CD8-positive, alpha-beta memory T cell (primary cell): ENCODE measurements at places on chromosomes 2 and 18.
A peak's percentile ranks its signal among the peaks of the same experiment; 100 is the strongest.

GRCh38 chr2:218230882-218231281 is 13.9 kb downstream of the ARPC2 start:
- H3K27ac ChIP-seq = peak overlapping the region; percentile 17
- peaks cover 49% of the 10 kb centered on the region for H3K4me1 ChIP-seq
- peak; percentile 38 for DNase-seq

- H3K27ac ChIP-seq = no peak overlapping the region
- H3K4me3 ChIP-seq = no peak overlapping the region
- no peak for DNase-seq
Observed at GRCh38 chr2:228763379-228763981, 507.6 kb downstream of the PID1 start.

- H3K27ac ChIP-seq = no peak overlapping the region
- no peaks in the 10 kb centered on the region for H3K36me3 ChIP-seq
- H3K4me3 ChIP-seq = no peak overlapping the region
- no peak for DNase-seq
- no peaks in the 10 kb centered on the region for H3K4me1 ChIP-seq
- no peaks in the 10 kb centered on the region for H3K27me3 ChIP-seq
Observed at GRCh38 chr18:57837917-57838548, 34.9 kb upstream of the ATP8B1 start.

DNA sequence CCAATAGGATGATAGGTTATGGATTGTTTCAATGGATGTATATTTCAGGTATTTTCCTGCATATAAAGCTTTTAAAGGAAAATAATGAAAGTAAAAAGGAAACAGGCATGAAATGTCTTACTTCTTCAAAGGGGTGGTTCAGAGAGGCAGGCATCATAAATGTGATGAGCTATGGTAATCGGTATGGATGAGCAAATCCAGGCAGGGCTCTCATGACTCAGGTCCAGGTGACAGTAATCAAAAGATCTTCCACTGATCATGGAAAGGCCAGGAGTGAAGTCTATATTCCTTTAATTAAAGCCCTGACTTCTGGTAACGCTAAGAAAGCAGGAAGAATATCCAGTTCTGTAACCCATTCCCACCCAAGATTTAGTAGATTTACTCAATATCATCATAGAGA is 48.7 kb upstream of the RGPD4 start:
- no peak for DNase-seq
- no peak overlapping the region for H3K27ac ChIP-seq
- no peak overlapping the region for H3K4me3 ChIP-seq
- no peaks in the 10 kb centered on the region for H3K36me3 ChIP-seq
- no peaks in the 10 kb centered on the region for H3K4me1 ChIP-seq

- H3K27ac ChIP-seq = peak overlapping the region; percentile 40
- peaks cover 94% of the 10 kb centered on the region for H3K4me1 ChIP-seq
- DNase-seq = peak; percentile 86
- H3K36me3 ChIP-seq = peaks cover 42% of the 10 kb centered on the region
- no peaks in the 10 kb centered on the region for H3K27me3 ChIP-seq
Observed at GRCh38 chr2:157413326-157414035, 30.4 kb downstream of the CYTIP start.

GRCh38 chr18:50494569-50494968 is 65.3 kb upstream of the MAPK4 start:
- H3K27ac ChIP-seq = no peak overlapping the region
- DNase-seq = no peak
- H3K27me3 ChIP-seq = no peaks in the 10 kb centered on the region

DNA sequence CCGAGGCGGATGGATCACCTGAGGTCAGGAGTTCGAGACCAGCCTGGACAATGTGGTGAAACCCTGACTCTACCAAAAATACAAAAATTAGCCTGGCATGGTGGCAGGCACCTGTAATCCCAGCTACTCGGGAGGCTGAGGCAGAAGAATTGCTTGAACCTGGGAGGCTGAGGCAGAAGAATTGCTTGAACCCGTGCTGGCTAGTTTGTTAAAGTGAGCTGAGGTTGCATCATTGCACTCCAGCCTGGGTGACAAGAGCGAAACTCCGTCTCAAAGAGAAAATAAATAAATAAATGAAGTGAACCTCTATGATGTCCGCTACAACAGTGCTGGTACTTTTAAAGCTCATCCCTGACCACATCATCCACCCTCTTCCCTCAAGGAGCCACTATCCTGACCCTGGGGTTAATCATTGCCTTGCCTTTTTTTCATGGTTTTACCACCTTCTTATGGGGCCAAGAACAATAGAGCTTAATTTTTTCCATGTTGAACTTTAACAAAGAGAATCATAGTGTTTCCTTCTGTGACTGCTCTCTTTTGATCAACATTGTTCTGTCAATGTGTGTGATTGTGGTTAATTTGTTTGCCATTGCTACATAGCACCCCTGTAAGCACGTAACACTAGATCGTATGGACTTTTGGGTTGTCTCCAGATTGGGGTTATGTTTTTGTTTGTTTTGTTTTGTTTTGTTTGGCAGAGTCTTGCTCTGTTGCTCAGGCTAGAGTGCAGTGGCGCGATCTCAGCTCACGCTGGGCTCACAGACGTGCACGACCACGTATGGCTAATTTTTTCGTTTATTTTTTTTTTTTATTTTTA is 17.1 kb upstream of the ATRAID start:
- H3K36me3 ChIP-seq = no peaks in the 10 kb centered on the region
- no peak for DNase-seq
- H3K4me1 ChIP-seq = no peaks in the 10 kb centered on the region
- H3K27me3 ChIP-seq = no peaks in the 10 kb centered on the region
- H3K4me3 ChIP-seq = no peak overlapping the region

DNA sequence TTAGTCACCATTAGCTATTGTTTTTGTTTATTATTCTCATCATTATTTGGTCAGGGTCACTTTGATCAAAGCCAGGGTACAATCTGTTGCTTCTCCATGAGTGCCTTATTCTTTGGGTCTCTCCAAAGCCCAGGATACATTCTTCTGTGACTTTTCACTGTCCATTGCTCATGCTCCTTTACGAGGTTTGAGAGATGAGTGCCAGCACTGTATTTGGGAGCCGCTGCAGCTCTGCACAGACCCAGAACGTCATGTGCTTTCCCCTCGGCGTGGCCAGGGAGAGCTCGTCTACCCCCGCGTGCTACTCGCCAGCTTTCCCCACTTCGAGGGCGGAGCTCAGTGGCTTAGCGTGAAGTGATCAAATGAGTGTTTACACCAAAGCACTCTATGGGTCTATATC is 123.7 kb downstream of the COL6A3 start:
- no peaks in the 10 kb centered on the region for H3K36me3 ChIP-seq
- H3K4me1 ChIP-seq = peaks cover 11% of the 10 kb centered on the region
- no peak overlapping the region for H3K27ac ChIP-seq
- DNase-seq = no peak
- peaks cover 10% of the 10 kb centered on the region for H3K27me3 ChIP-seq

- H3K4me1 ChIP-seq = no peaks in the 10 kb centered on the region
- H3K27me3 ChIP-seq = no peaks in the 10 kb centered on the region
- no peak for DNase-seq
- H3K4me3 ChIP-seq = no peak overlapping the region
Observed at GRCh38 chr18:13237641-13238040, 19.1 kb downstream of the LDLRAD4 start.

DNA sequence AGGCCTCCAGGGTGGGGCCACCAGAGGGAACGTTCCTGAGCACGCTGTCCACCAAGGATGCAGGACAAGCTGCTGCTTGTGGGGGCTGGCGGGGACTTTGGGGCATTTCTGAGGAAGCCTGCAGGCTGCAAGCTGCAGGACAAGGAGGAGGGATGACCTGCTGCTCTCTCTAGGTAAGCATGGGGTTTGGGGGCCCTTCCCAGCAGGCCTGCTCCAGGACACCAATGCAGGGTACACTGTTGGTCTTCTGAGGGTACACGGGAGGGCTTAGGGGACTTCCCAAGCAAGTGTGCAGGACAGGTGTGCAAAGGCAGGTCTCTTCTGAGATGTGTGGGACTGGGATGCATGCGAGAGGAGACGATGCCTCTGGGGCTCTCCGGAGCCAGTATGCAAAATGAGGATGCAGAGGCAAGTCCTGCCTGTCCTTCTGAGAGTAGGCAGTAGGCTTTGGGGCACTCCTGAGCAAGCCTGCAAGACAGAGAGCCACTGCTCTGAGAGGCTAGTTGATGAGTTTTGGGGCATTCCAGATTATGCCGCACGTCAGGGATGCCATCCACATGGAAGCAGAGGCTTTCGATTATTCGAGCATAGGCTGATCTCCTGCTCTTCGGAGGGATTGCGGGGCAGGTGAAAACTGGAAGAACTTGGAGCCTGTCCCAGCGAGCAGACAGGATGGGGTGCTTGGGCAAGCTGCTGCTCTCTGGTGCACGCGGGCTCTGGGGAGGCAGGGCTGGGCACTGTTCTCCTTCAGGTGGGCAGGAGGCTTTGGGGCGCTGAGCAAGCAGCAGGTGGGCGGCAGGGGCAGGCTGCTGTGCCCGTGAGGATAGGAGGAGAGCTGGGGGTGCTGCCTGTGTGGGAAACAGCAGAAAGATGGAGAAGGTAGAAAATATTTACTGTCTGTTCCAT is 44.6 kb downstream of the CNGA3 start:
- no peak for DNase-seq
- no peaks in the 10 kb centered on the region for H3K36me3 ChIP-seq
- no peak overlapping the region for H3K4me3 ChIP-seq
- no peaks in the 10 kb centered on the region for H3K4me1 ChIP-seq
- H3K27me3 ChIP-seq = no peaks in the 10 kb centered on the region
- H3K27ac ChIP-seq = no peak overlapping the region

GRCh38 chr18:6414118-6414722 is 491 bp downstream of the L3MBTL4 start:
- H3K27me3 ChIP-seq = no peaks in the 10 kb centered on the region
- no peak overlapping the region for H3K27ac ChIP-seq
- peak; percentile 2 for DNase-seq
- H3K4me1 ChIP-seq = no peaks in the 10 kb centered on the region
- no peak overlapping the region for H3K4me3 ChIP-seq
- H3K36me3 ChIP-seq = no peaks in the 10 kb centered on the region

GRCh38 chr18:37289423-37289822 is 276.2 kb downstream of the CELF4 start:
- no peaks in the 10 kb centered on the region for H3K36me3 ChIP-seq
- H3K27ac ChIP-seq = no peak overlapping the region
- H3K4me3 ChIP-seq = no peak overlapping the region

DNA sequence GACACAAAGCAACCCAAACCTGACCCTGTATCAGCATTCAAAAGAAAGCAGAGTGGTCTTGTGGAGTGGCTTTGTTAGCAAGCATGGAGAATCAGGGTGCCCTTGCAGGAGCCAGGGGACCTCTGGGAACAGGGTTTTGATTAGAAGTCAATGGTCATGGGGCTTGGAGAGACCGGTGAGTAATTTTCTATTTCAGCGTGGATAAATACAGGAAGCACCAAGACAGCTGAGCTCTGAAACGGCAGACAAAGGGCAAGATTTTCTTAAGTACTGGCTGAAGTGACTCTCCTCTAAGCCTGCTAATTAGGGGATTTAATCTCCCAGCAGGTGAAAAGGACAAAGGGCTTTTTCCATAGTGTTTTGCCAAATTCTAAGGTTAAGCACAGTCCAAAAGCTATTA is 78.0 kb upstream of the GAREM1 start:
- DNase-seq = no peak
- H3K27ac ChIP-seq = no peak overlapping the region
- no peak overlapping the region for H3K4me3 ChIP-seq
- H3K36me3 ChIP-seq = no peaks in the 10 kb centered on the region
- H3K27me3 ChIP-seq = no peaks in the 10 kb centered on the region
- H3K4me1 ChIP-seq = no peaks in the 10 kb centered on the region

DNA sequence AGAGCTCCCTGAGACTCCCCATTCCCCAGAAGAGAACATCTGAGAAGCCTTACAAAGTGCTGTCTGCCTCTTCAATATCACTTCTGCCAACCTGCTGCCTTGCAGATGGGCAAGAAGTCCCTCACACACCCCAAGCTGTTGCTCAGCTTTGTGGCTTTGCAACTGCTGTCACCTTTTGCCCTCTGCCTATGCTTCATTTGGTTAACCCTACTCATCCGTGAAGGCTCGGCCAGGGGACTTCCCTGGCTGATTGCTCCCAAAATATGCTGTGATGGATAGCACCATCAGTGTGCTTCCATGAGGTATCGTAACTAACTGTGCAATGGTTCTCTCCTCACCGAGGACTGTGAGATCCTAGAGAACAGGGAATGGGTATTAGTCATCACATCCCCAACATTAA is 88.9 kb upstream of the CYP1B1 start:
- H3K36me3 ChIP-seq = no peaks in the 10 kb centered on the region
- no peaks in the 10 kb centered on the region for H3K4me1 ChIP-seq
- H3K4me3 ChIP-seq = no peak overlapping the region
- no peak for DNase-seq

- no peak overlapping the region for H3K4me3 ChIP-seq
- DNase-seq = no peak
- no peaks in the 10 kb centered on the region for H3K27me3 ChIP-seq
- H3K36me3 ChIP-seq = no peaks in the 10 kb centered on the region
Observed at GRCh38 chr2:12080360-12080759, 333.9 kb downstream of the LPIN1 start.

GRCh38 chr2:68083346-68083745 is 20.5 kb upstream of the C1D start:
- no peak for DNase-seq
- no peak overlapping the region for H3K4me3 ChIP-seq
- H3K4me1 ChIP-seq = no peaks in the 10 kb centered on the region
- H3K36me3 ChIP-seq = no peaks in the 10 kb centered on the region
- H3K27me3 ChIP-seq = no peaks in the 10 kb centered on the region
- H3K27ac ChIP-seq = no peak overlapping the region

DNA sequence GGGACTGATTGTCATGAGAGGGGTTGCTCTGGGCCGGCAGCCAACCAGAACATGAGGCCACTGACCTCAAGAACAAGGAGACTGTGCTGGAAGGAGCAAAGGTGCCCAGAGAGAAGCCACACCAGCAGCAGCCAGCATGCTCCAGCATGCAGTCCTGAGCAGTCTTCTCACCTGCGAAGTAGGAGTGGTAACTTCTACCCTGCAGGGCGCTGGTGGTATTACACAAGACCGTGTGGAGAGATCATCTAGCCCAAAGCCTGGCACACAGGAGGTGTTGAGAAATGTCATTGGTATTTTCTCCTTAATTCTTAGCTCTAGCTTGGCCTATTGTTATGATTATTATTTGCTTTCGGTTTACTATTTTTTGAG is 132.7 kb downstream of the TSN start:
- H3K4me1 ChIP-seq = no peaks in the 10 kb centered on the region

- no peak overlapping the region for H3K27ac ChIP-seq
- DNase-seq = no peak
- no peaks in the 10 kb centered on the region for H3K36me3 ChIP-seq
- H3K27me3 ChIP-seq = no peaks in the 10 kb centered on the region
Observed at GRCh38 chr2:128497461-128497860, 178.8 kb upstream of the HS6ST1 start.

GRCh38 chr2:40401896-40402295 is 50.0 kb downstream of the SLC8A1 start:
- H3K4me1 ChIP-seq = no peaks in the 10 kb centered on the region
- no peak overlapping the region for H3K4me3 ChIP-seq
- H3K36me3 ChIP-seq = no peaks in the 10 kb centered on the region
- no peaks in the 10 kb centered on the region for H3K27me3 ChIP-seq
- no peak for DNase-seq
- no peak overlapping the region for H3K27ac ChIP-seq

DNA sequence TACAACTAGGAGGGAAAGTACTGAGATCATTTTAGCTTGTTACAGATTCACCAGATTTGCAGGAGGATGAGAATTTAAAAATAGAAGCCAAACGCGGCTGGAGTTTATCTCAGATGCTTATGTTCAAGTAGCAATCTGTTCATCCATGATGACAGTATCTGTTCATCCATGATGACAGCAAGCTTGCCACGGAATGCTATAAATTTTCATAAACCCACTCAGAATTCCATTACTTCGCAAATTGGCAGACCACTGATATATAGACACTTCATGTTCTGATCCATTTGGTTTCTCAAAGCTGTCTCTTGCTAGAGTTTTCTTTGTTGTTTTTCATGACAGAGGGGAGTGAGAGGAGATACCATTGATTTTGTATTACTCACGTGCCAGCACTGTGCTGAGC is 84.2 kb downstream of the GAREM1 start:
- H3K27me3 ChIP-seq = no peaks in the 10 kb centered on the region
- H3K27ac ChIP-seq = no peak overlapping the region
- DNase-seq = no peak
- H3K4me1 ChIP-seq = no peaks in the 10 kb centered on the region
